ENCODE measurements at places on chromosomes 7 and 10. TPM values are rescaled to one million over a fixed set of nuclear protein-coding genes. Genes with fewer than 3 reads are reported as not detected.

DNA sequence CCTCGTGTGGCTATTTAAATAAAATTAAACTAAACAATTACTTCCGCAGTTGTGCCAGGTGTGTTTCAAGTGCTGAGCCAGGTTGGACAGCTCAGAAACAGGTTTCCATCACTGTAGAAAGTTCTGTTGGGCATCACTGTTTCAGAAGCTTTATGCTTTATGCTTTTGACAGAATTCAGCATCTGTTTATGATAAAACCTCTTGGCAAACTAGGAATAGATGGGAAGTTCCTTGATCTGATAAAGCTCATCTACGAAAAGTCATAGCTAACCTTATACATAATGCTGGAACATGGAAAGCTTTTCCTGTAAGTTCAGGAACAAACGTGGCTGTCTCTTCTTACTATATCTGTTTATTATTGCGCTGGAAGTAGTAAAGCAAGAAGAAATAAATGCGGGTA lies 143.4 kb downstream of the DOCK1 start:
- DNase-seq, result no peak

DNA sequence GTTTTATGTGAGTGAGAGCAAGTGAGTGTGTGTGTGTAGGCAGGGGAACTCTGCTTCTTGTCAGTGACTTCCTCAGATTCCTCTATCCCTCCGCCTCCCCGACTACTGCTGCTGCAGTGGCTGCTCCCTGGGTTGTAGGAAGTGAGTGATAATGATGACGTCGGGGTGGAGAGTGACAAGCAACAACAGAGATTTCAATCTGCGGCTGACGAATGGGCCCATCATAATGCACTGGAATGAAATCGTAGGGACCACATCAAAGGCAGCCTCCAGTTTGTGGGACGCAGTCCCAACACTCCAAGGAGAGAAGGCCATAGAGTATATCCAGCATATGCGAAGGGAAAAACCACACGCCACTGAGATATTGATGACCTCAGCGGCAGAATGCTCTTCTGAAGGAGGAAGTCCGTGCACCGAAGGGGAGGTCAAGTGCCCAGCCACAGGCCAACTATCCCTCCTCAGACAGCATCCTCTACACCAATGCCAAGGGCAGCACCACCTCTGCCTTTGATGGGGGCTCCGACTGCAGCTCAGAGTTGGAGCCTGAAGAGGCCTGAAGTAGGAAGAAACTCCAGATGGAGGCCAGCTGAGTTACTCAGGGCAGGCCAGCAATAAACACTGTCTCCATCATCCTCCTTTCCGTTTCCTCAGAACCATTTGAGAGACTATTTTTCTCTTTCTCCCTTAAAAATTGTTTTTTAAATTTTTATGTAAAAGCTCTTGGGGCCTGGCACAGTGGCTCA lies 11.3 kb upstream of the STMP1 start:
- no peak for DNase-seq

DNA sequence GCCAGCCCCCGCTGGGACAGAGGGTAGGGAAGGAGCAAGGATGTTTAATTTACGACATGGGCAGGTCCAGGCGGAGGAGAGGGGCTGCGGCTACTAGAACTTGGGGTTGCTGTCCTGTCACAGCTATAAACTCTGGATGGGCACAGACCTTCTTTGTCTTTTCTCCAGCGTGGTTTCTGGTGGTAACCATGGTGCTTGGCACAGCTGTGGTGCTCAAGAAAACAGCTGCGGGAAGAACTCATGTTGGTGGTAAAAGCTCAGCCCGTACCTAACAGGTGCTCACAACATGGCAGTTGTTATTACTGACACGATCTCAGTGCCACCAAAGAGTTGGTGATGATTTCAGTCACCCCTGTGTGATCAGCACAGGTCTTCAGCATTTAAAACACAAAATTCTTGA lies 13.8 kb downstream of the BAIAP2L1 start:
- no peak for DNase-seq

GRCh38 chr7:70673778-70674570 lies 458.0 kb upstream of the GALNT17 start:
- no peak for DNase-seq

DNA sequence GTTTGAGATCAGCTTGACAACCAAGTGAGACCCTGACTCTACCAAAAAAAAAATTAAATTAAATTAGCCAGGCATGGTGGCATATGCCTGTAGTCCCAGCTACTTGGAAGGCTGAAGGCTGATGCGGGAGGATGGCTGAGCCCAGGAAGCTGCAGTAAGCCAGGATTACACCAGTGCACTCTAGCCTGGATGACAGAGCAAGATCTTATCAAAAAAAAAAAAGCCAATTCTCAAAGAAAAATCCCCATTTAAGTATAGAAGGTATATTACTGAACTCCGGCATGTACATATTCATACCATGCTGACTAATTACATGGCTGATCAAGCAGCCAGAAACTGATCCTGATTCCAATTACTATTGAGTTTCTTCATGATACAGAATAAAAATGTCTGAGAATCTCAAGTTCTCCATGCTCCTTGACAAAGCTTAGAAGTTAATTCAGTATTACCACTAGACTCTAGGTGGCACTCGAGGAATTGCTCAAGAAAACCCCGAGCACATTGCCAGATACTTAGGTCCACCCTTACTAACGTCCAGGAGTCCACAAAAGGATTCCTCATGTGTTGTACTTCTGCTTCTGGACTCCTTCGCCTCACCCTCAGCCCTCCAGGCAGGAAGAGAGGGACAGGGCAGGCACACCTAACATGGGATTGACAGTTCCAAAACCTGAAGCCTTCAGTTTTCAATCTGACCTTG lies 148.9 kb downstream of the PARD3 start:
- peak; percentile 84 for DNase-seq

DNA sequence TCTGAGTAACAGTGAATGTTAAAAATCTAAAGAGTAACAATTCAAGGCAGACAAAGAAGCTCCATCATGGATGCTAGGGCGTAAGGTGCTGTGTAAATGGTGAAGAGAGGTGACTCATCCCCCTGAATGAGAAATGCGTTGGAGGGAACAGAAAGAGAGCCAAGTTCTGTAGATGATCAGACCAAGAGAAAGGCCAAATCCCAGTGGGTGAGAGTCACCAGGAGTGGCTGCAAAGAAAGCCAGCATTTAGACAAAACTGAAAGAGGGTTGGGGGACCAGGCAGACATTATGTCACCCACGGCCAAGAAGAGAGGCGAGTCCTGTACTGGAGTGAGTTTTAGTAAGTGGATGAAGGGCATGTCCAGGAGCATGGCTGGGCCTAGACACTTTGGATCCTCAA lies 153.1 kb downstream of the TRIL start:
- no peak for DNase-seq

DNA sequence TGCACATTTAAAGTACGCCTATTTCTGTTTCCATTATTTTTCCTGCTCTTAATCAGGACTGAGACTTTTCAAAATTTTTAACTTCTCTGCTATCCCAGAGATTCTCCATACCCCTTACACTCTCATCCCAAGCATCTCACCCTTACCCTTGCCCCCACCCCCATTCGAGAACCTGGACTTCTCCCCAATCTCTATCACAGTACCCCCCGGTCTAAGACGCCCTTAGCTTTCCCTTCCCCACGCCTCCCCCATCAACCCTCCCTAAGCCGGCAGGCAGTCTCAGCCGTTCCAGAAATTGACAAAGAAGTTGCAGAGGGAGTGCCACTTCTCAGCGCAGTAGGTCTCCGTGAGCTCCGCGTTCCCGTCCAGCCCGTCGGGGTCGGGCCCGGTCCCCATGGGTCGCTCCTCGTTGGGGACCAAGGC lies 1.4 kb downstream of the FGFBP3 start:
- no peak for DNase-seq

DNA sequence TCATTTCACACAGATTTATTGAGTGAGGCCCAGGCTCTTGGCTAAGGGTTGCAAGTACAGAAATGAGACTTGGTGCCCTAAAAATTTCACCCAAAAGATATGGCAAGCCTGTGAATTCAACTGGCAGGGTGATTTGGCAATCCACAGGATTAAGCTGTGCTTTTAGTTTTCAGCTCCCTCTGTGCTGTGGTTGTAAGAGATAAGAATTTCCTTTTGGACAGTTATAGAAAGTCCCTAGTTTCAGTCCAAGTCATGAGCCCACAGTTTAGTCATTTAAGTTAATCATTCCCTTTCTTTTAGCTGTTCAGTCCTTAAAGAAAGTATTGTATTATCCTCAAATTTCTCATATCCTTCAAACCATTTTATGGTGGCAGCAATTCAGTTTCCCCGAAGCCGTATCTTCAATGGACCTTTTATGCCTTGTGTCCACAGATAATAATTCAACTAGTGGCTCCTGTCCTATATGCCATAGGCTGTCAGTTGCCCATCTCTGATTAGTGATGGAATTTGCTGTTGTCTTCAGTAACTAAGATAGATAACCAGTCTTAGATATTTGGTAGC lies 73.4 kb upstream of the NAMPT start:
- peak; percentile 97 for DNase-seq

- peak; percentile 63 for DNase-seq
Observed at GRCh38 chr7:25669281-25669781, 441.0 kb upstream of the NPVF start.

The C10orf90 gene
- total RNA-seq, result 89.9 TPM

The TRIP6 gene
- total RNA-seq, result 107 TPM

All from SK-MEL-5 (cell line).